ENCODE measurements at places on chromosomes 2 and 18.
A peak's percentile ranks its signal among the peaks of the same experiment; 100 is the strongest.

GRCh38 chr2:173605994-173606393 lies 251.3 kb downstream of the CDCA7 start:
- DNase-seq = no peak

DNA sequence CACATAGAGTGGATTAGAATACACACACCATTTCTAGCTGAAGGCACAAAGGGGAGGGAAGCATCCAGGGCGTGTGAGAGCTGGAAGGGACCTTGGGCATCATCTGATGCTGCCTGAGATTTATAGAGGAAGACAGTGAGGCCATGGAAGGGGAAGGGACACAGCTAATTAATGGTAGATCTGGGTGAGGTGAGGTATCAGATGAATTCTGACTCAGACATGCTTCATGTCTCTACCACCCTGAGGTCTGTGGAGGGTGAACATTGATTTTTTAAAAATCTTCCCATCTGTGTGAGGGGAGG lies 42.2 kb upstream of the OTOF start:
- no peak for DNase-seq

DNA sequence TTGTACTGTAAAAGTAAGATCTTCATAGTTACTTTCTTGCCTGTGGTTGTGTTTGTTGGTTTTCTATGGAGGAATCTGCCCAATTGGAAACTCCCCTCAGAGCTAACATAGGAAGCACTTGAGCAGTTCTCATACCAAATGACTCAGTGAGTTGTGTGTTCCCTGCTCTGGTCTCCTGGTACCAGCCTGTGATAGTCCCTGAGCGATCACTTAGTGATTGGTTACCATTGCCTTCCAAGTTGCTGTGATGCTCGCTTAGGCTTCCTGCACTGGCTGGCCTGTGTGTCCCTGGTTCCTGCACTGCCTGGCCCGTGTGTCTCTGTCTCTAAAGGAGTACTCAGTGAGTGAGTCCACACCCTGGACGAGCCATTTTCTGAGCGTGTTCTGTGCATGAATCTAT lies 133.0 kb downstream of the MAP4K4 start:
- no peak for DNase-seq

- peak; percentile 52 for DNase-seq
These were observed 69.9 kb upstream of the DLX2 start for GRCh38 chr2:172172513-172173173.

DNA sequence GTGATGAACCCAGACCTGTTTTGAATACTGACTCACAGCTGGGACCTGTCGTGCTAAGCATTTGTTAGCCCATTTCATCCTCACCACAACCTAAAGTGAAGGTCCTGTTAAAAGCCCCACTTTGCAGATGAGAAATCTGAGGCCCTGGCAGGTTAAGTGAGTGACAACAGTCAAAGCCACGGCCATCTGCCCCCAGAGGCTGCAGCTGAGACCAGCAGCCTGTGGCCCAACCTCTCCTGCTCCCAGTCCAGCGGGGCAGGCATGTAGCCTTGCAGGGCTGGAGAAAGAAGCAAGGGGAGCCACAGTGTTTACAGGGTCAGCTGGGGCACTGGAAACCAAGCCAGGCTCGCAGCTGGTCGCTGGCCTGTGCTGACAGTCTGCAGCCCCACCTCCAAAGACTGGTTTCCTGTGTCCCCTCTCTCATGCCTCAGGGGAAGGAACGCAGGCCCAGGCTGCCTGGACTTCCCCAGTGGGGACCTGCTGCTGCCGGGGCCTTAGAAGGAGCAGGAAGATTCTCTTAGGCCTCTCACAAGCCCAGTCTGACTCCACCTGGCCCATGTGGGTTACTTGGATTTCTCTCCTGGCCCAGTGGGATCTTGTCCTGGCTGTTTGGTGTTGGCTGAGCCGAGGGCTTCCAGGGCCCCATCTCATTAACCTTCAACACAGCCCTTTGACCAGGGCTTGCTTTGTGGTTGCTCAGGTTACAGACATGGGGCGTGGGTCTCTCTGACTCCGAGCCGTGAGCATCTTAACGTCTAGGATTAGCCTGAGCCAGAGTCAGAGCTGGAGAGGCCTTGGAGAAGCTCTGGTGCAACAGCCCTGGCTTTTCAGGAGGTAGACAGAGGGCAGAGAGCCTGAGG lies 1.7 kb downstream of the INPP5D start:
- DNase-seq = no peak

GRCh38 chr2:199457147-199458008 lies at the start of gene SATB2:
Gene SATB2, minus strand, starts transcription at chr2:199457939. Its CDS starts 1,902 bp downstream, at chr2:199456037.
- peak; percentile 43 for DNase-seq

DNA sequence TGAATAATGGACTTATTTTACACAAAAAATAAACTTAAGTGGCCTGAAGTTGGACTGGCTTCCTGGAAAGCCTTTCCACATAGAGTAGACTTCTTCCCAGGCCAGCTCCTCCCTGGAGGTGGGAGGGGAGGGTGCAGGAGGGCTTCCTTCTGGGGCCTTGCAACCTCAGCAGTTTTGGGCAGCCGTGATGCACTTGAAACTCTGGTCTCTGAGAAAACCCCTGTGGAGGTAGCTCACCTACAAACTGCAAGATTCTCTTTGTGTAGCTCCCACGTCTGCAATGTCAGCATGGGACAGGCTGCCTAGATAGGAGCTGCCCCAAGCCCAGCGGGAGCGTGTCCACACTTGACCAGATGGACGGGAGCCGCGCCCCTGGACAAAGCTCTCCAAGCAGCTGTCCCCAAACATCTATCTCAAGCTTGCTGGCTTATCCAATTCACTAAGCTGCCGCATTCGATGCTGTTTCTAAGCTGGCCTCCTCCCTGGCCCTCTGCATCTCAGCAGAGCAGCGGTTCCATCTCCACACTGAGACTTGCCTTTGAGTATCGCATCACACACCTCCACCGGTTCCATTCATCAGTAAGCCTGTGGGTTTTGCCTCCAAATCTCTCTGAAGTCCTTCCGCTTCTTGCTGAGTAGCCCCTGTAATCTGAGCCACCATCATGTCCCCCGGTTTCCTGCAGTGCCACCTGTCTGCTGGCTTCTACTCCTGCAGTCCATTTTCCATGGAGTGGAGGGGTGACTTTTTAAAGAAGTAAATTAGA lies 1.6 kb upstream of the LPIN1 start:
- peak; percentile 76 for DNase-seq

DNA sequence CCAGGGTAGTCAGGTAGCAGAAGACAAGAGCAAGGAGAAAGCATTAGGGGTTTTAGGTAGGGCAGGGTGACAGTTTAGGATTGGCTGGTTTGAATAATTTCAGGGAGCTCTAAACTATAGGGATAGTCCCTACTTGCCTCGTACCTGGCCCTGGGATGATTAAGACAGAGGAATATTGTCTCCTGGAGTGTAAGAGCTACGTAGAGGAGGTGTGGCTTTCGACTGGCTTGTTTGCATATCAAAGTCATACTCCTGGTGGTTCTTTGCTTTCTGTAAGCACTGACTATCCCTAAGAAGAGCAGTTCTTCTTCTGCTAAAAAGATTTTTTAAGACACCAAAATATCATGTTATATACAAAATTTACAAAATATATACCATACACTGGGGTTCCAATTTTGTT lies 1867.4 kb downstream of the SUCLG1 start:
- no peak for DNase-seq

DNA sequence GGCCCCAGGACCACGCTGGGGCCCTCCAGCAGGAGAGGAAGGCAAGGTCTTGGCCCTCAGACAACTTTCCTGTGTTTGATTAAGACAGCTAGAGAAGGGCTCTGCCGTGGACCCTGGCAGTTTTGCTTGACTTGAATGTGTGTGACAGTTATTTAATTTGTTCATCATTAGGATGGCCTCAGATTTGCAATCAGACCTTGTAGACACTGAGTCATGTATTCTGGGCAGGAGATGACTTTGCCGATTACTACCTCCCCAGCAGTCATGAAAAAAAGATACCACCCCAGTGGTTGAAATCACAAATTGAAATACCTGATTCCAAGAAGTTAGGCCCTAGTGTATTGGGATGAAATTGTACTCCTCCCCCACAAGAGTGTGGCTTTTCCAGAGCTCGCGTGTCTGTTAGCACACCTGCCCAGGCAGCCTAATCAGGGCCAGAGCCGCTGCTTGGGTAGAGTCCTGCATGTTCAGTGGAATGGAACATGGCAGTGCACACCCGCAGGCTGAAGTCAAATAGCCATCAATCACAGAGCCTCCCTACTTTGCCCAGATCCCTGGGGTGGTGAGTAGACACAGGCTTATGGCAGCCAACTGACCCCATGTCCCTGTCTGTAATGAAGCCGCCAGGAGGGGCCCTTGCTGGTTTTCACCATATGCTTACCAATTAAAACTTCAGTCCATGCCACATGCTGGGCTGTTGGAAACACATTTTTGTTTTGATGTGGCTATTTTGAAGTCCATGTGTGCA lies 122.5 kb downstream of the TPGS2 start:
- no peak for DNase-seq

DNA sequence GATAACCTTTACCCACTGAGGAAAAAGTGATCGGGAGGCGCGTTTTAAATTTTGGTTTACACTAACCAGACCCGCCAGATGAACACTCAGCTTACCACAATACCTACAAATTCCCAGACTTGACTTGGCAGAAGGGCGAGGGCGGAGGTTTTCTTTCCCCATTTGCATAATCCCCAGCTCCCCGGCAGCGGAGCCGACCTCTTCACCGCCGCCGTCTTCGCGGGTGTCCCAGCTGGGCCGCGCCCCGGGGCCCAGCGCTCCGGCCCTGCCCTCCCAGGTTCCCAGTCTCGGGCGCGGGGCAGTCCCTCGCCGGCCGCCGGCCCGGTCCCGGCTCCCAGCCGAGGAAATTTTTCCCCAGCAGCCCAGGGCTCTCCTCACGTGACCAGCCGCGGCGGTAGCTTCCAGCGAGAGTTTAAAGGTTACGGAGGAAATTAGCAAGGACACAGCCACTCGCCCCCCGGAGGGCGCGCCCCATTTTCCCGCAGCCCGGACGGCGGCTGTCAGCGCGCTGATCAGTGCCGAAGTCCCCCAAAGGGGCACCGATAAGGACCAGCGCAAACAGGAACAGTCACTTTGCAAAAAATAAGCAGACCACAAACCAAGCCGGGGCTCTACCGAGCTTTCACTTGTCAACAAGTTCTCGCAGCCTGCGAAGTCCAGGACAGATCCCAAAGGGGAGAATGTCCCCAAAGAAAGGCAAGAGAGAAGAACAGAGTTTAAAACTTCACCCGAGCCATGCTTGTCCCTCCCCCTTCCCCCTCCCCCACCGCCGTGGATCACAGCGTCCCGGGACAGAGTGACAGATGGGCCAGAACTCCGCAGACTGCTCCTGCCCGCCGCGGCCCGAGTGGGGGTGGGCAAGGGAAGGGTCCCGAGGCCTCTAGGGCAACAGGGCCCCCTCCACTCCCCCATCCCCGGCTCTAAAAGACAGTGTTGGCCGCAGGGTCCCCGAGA lies 1.3 kb upstream of the PRKCE start:
- no peak for DNase-seq

DNA sequence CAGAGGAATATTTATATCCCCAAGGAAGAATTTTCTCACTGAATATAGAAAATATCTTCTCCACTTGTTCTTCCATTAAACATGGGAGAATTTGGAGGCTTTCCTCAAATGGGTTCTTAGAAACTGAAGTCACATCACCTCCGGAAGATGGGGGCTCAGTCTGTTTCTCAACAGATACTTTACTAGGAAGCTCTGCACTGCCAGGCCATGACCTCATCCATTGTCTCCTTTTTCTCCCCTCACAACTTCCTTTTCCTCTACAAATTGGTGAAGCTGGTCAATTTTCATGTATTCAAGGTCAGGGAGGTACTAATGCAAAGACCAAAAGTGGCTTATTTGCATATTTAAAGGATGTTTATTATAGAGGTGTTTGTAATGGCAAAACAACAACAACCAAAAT lies 173.1 kb downstream of the RNF152 start:
- no peak for DNase-seq

DNA sequence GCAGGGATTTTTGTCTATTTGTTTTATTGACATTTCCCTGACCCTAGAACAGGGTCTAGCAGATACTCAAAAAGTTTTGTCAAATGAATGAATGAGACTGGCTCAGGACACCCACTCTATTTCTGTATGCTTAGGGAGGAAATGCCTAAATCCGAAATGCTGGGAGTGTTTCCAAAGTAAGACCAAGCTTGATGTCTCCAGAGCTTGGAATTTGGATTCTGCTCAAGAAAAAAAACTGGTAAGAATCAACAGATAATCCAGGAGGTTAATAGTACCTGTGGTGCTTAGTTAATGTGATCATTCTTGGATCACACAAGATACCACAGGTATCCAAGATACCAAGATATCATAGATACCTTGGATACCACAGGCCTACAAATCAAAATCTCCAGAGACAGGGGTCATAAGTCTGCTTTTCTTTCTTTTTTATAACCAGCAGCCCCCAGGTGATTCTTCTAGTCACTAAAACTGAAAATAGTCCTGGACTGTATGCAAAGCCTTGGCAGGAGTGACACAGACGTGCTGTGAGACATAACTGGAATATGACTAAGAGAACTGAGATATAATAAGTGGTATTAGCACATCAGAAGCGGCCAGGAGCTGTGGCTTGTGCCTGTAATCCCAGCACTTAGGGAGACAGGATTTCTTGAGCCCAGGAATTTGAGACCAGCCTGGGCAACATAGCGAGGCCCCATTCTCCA lies 39.9 kb upstream of the SP3 start:
- no peak for DNase-seq

GRCh38 chr2:66252109-66252508 lies 182.8 kb upstream of the MEIS1 start:
- no peak for DNase-seq
